ENCODE measurements at places on chromosomes 16 and 17. TPM values are rescaled to one million over a fixed set of nuclear protein-coding genes. Genes with fewer than 3 reads are reported as not detected.

DNA sequence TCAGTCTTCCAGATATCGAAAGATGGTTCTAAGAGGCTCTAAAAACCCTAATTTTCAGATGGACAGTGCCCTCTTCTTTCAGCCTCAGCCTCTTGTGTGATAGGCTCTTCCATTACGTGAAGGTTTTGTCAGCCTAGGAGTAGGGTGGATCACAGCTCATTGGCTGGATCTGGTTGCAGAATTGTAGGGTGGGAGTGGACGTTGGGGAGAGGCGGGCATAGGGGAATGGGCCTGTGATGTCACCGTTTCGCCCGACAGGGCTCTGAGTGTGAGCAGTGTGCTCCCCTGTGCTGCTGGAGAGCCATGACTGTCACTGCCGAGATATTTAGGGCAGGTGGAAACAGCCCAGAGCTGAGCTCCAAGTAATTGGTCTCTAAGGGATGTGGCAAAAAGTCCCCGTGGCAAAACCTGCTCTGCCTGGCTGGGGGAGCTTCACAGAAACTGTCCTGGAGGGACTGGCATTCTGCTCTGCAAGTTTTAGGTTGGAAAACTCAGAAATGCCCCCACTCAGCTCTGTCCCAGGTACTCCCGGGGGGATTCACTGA lies 6.2 kb upstream of the WFIKKN1 start:
- no peak for DNase-seq

DNA sequence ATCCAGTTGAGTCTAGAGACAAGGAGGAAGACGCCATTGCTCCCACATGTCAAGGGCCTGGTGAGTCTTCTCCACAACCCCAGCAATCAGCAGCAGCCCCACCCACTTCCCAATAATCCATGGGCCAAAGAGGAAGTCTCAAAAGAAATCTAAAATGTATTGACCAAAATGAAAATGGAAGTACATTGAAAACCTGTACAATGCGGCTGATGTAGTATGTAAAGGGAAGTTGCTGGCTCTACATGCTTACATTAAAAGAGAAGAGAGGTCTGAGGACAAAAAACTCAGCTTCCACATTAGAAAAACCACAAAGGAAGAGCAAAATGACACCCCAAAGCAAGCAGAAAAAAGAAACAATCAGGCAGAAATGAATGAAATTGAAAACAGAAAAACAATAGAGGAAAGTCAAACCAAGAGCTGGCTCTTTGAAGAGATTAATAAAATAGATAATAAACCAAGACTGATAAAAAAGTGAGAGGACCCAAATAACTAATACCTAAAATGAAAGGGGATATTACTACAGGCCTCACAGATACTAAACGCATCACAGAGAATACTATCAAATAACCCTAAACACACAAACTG lies 100.6 kb upstream of the METRNL start:
- no peak for DNase-seq

DNA sequence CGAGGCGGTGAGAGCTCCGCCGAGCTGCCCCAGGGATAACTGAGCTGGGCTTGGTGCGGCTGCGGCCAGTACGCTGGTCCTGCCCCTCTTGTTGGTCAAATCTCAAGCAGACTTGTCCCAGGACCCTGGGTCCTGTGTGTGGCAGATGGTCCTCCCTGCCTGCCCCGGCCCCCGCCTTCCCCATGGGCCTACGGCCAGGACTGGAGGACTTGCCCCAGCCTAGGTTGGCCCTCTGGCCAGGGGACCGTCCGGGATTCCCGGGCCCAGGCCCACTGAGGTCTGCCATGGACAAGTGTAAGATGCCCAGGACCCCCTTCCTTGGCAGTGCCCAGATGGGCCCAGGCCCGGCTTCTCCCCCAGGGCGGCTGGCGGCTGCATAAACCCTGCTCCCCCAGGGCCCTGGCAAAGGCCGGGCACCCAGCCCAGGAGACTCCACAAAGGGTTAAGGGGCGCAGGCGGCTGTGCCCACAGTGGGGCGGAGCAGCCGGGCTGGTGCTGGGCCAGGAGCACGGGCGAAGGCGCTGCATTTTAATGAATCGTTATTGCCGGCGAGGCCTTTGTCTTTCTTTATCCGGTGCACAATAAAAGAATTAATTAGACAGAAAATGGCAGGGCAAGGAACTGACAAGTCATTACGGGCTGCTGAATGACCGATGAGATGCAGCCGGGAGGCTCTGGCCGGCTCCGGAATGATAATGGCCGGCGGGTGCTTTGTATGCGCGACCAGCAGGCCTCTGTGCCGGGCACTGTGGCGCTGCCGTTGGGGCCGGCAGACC lies 9.1 kb downstream of the SOX8 start:
- DNase-seq: no peak

- no peak for DNase-seq
Observed at GRCh38 chr17:40115101-40115436, 6.7 kb upstream of the MSL1 start.

GRCh38 chr16:15642557-15643047 lies 352 bp downstream of the MARF1 start:
- no peak for DNase-seq

GRCh38 chr16:26668026-26668425 lies 398.7 kb upstream of the C16orf82 start:
- DNase-seq: no peak

GRCh38 chr17:56834380-56835263 lies 671 bp downstream of the DGKE start:
- no peak for DNase-seq

DNA sequence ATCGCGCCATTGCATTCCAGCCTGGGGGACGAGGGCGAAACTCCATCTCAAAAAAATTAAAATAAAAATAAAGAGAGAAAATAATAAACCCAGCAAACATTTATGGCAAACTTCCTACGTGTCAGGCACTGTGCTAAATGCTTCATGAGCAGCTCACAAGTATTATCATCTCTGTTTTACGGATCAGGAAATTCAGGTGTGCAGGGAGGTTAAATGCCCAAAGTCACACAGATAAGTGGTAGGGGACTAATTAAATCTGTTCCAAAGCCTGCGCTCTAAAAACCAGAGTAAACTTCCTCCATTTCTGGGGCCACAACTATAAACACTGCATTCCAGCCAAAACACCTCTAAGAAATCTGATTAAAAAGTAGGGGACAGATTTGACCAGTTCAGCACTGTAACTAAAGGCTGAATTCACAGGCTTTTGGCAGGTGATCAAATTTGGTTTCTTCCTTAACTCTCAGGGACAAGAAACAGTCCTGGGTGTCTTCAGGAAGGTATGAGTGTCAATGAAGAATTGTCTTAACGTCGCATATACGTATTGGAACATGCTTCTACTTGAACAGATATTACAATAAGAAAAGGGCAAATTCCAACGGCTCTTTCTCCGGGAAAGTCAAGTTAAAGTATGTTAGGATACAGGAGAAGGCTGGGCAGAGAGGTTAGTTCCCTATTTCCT lies 996 bp downstream of the STRADA start:
- no peak for DNase-seq

DNA sequence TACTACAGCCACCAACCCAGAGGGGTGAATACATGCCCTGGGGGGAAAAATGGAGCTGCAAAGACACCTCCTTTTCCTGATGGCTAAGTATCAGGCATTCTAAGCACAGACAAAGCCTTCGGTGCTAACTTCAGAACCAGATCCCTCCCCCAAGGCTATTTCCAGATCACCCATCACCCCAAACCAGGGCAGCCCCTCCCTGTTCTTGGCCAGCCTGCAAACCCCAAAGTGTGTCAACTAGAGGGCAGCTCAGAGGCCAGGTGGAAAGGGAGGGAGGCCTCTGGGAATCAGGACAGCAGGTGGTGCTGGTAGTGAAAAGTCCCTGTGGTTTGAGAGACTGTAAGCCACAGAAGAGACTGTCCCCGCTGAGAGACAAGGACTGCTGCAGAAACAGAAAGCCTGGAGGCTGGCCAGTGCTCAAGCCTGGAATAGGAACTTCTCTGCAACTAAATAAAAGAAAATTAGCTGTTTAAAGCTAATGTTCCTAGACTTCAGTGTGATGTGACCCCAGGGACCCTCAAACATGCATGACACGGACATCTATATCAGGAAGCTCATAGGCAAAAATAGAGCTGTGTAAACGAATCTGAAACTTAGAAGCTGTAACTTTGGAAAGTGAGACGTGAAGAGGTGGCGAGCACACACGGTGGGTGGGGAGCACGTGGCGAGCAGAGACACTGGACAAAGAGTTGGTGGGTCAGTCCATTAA lies 9.1 kb downstream of the TUBG1 start:
- DNase-seq: no peak

DNA sequence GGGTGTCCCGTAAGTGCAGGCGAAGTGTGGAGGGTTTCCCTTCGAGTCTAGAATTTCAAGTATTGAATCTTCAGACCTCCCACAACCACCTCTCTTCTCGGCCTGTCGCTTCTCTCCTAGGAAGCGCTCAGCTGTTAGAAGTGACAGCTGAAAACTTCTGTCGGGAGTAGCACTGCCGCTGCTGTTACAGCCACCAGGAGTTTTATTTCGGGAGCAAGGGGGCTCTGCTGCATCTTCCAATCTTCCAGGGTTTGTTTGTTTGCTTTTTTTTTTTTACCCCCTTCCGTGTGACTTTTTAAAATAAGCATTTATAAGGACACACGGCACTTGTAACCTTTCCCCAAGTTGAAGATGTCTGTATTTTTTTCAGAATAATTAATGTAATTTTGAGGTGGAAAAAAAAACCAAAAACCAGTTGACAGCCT lies 767 bp downstream of the RPS6KB1 start:
- no peak for DNase-seq

GRCh38 chr17:72191921-72192799 lies 71.3 kb downstream of the SOX9 start:
- no peak for DNase-seq

GRCh38 chr17:62592341-62593099 lies 35.0 kb upstream of the MRC2 start:
- no peak for DNase-seq

- DNase-seq: no peak
Observed at GRCh38 chr16:50160495-50161164, 7.5 kb downstream of the TENT4B start.

GRCh38 chr16:86012221-86012620 lies 113.3 kb downstream of the IRF8 start:
- no peak for DNase-seq

DNA sequence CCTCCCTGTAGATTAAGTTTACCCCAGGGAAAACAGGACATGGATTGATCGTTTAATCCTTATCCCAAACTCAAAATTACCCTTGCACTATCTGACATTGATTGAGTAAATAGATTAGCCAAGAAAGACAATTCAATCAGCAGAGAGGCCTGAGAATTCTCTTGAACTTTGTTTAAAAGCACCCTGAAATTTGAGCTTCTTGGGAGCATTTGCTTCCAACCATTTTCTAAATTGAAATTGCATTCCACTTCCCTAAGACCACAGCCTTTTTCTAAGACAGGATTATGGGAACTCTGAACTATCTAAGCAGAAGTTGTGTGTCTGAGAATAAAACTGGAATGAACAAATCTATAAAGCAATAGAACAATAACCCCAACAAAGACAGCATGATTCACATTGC lies 76.6 kb upstream of the TNRC6A start:
- no peak for DNase-seq

TRIM37 gene
- 80.2 TPM for total RNA-seq

CLEC3A gene
- not detected for total RNA-seq

MATCAP1 gene
- total RNA-seq: 11.7 TPM

NEK8 gene
- 2.1 TPM for total RNA-seq

SEPTIN12 gene
- not detected for total RNA-seq

All from pulmonary artery endothelial cell (primary cell).